ENCODE measurements at places on chromosomes 2 and 18. TPM values are rescaled to one million over a fixed set of nuclear protein-coding genes. Genes with fewer than 3 reads are reported as not detected.

DNA sequence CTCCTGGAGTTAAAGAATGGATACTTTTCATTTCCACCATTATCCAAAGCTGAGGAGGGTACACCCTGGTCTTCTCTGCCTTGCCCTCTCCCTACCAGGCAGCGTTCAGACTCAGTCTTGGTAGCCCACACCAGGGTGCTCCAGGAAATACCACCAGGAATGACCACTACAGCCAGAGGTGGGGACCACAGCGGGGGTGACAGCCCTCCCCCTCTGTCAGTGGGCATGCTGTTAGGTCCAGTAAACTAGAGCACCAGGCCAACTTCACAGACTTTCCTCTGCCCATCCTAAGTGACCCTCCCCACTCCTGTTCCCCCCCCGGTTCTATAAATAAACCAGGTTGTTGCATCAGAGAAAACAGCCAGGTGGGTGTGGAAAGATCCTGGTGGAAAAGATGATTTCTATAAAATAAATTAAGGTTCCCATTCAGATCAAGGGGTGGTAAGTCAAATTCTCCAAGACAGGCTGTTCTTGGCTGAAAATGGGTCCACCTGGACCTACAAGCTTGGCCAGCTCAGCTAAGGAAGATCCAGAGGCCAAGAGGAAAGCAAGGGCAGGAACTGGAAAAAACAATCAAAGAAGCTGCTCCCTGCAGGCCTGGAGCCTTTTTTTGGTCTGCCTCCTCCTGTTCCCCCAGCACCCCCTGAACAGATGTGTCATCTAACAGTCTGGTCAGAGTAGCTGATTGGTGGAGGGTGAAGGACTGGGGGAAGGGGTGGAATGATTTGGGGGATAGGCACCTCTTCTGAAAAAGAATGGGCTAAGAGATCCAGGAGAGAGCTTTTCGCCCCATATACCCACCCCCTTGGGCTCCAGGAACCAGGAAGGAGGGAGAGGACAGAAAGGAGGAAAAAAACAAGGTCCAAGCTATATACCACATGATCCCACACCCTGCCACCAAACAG is 2.3 kb downstream of the RAB11FIP5 start:
- no peak for DNase-seq

DNA sequence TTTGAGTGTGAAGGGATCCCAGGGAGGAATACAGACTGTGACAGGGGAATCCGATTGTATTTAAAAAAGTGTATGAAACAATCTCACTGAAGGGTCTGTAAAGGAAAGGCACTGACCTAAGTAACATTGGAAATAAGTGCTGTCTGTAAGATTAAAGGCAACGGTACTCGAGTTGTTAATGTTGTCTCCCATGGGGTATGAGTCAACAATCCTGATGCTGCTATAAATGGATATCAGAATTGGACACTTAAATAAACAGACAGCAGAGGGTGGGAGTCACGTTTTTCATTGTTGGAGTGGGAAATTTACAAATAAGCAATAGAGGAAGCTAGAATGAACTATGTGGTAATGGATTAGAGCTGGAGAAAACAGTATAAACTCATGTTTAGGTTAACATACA is 452.4 kb upstream of the RGPD4 start:
- DNase-seq: no peak

GRCh38 chr2:231051116-231051515 is 5.6 kb upstream of the PSMD1 start:
- DNase-seq: no peak

DNA sequence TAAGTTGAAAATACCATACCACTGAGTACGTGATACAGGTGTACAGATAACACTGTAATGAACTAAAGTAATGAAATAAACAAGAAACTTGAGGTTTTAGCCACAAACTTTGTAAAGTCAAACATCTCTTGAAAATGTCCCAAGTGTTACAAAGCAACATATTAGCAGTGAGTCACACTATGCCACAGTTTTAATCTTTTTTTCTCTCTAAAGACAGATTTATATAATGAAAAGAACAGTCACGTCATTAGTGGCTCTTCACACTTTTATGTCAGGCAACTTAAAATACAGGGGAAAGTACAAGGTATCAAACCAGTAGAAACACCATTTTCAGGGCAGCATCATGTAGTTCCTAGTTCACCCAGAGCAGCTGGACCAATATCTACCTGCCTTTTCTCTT is 42.1 kb downstream of the RAPH1 start:
- no peak for DNase-seq

The DLX2 gene
- not detected for total RNA-seq

The TUBA4B gene
- not detected for total RNA-seq

All from ureter (tissue), 1 donor.